ENCODE measurements at places on chromosomes 5 and 9. TPM values are rescaled to one million over a fixed set of nuclear protein-coding genes. Genes with fewer than 3 reads are reported as not detected.
A peak's percentile ranks its signal among the peaks of the same experiment; 100 is the strongest.

DNA sequence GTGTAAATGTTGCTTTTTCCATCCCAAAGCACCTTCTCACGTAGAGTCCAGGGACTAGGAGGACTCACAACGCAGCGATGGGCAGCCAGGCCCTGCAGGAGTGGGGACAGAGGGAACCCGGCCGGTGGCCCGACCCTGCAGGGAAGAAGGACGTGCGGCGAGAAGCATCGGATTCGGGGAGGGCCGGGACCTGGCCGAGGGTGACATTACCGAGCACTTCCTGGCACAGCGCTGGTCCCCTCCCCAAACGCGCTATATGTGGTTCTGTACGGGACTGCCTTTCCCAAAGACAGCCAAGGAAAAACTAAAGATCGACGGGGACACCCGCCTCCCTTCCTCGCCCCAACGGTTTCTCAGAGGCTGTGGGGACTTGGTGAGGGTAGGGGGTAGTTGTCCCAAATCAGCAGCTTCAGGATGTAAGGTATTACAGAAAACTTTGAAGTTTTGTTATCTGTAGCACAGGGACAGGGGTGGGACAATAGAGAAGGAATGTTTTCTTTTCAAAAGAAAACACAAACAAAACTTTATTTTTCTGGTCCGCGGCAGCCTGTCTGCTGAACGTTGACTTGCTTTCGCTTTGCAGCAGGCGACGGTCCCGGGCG is 887 bp upstream of the MAP3K1 start:
- peak overlapping the region; percentile 89 for H3K27ac ChIP-seq
- no peak for DNase-seq

GRCh38 chr5:123800640-123801039 is 288.7 kb downstream of the CSNK1G3 start:
- no peaks in the 10 kb centered on the region for H3K27me3 ChIP-seq
- H3K27ac ChIP-seq, result no peak overlapping the region
- H3K4me1 ChIP-seq, result peaks cover 9% of the 10 kb centered on the region
- H3K4me3 ChIP-seq, result no peak overlapping the region
- no peak for DNase-seq
- no peaks in the 10 kb centered on the region for H3K36me3 ChIP-seq

GRCh38 chr5:154479160-154479943 is 1.3 kb upstream of the HAND1 start:
- H3K27ac ChIP-seq, result peak overlapping the region; percentile 53
- H3K4me3 ChIP-seq, result no peak overlapping the region
- no peaks in the 10 kb centered on the region for H3K36me3 ChIP-seq
- DNase-seq, result no peak
- peaks cover 93% of the 10 kb centered on the region for H3K27me3 ChIP-seq

GRCh38 chr5:124034083-124034700 is 522.2 kb downstream of the CSNK1G3 start:
- peaks cover 35% of the 10 kb centered on the region for H3K4me1 ChIP-seq
- DNase-seq, result no peak
- H3K4me3 ChIP-seq, result no peak overlapping the region
- H3K27me3 ChIP-seq, result no peaks in the 10 kb centered on the region

- peaks cover 4% of the 10 kb centered on the region for H3K36me3 ChIP-seq
- H3K4me1 ChIP-seq, result peaks cover 7% of the 10 kb centered on the region
- no peak overlapping the region for H3K27ac ChIP-seq
- peaks cover 7% of the 10 kb centered on the region for H3K27me3 ChIP-seq
Observed at GRCh38 chr5:111643499-111643898, 113.5 kb downstream of the NREP start.

FOXD1 gene
- total RNA-seq, result 0.19 TPM

AQP3 gene
- total RNA-seq, result 6.9 TPM
